Right ventricle myocardium superior (tissue), 1 donor: ENCODE measurements at places on chromosomes 1 and 21.

DNA sequence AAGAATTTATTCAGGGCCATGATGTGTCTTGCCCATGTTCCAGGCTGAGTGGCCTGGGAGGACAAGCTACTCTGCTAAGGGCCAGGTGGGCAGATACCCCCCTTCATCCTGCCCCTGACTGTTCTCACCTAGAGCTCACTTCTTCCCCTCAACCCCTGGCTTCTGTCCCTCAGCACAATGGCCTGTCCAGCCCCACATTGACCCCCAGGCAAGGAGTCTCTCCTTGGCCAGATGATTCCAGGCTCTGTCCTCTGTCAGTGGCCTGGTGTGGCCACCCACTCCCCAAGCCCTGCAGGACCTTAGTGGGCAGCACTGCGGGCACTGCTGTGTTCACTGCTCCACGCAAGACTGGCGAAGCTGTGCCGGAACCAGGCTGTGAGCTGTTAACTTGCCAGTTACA lies 460.0 kb downstream of the MATN1 start:
- DNase-seq, result no peak

- no peak for DNase-seq
Measured at GRCh38 chr1:100253552-100253951, 3.9 kb upstream of the DBT start.

- no peak for DNase-seq
Measured at GRCh38 chr1:82762829-82763532, 962.2 kb downstream of the ADGRL2 start.

- no peak for DNase-seq
Measured at GRCh38 chr1:15423355-15424077, 13.8 kb downstream of the EFHD2 start.

- DNase-seq, result no peak
Measured at GRCh38 chr1:240985081-240985480, 371.9 kb downstream of the RGS7 start.

- DNase-seq, result no peak
Measured at GRCh38 chr21:39576518-39577128, 36.1 kb upstream of the B3GALT5 start.

- DNase-seq, result no peak
Measured at GRCh38 chr1:241235256-241235897, 121.6 kb downstream of the RGS7 start.

- DNase-seq, result no peak
Measured at GRCh38 chr1:45282351-45282750, 44.3 kb upstream of the HPDL start.

GRCh38 chr1:211741116-211741515 lies 65.7 kb upstream of the NEK2 start:
- DNase-seq, result no peak

DNA sequence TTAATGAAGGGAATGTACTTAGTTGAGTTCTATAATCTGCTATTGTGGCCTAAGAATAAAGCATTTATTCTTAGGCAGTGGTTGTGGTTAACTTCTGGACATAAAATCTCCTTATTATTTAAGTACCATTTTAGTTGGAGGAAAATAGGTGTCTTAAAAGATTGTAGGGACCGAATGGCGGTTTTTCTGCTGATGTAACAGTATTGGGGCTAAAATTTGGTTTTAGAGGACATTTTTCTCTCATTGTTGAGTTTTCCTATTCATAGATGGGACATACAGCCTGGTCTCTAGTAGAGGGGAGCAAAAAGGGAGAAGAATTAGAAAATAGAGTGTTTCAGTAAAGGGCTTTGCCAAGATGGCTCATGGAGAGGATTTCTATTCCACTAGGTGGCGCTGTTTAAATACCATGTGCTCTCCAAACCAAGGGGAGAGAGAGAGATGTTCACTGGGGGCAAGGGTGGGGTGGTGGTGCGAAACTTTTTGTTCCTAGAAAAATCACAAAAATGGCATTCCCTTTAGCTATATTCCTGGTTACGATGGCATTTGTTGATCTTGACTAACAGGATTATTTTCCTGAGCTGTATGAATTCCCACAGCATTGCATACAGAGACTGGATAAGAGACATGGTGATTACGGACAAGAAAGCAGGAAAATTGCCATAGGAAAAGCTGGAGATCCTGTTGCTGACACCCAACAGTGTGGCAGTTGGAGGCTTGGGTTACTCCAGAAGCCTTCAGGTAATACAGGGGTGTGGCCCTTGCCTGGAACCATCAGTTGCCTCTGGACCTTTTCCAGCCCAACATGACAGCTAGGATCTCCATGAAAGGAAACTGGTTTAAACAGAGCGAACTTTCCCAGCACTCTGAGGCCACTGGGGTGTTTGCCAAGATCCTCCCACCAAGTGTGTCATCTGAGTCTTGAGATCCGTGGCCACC lies 18.2 kb upstream of the FCGR2A start:
- peak; percentile 51 for DNase-seq

DNA sequence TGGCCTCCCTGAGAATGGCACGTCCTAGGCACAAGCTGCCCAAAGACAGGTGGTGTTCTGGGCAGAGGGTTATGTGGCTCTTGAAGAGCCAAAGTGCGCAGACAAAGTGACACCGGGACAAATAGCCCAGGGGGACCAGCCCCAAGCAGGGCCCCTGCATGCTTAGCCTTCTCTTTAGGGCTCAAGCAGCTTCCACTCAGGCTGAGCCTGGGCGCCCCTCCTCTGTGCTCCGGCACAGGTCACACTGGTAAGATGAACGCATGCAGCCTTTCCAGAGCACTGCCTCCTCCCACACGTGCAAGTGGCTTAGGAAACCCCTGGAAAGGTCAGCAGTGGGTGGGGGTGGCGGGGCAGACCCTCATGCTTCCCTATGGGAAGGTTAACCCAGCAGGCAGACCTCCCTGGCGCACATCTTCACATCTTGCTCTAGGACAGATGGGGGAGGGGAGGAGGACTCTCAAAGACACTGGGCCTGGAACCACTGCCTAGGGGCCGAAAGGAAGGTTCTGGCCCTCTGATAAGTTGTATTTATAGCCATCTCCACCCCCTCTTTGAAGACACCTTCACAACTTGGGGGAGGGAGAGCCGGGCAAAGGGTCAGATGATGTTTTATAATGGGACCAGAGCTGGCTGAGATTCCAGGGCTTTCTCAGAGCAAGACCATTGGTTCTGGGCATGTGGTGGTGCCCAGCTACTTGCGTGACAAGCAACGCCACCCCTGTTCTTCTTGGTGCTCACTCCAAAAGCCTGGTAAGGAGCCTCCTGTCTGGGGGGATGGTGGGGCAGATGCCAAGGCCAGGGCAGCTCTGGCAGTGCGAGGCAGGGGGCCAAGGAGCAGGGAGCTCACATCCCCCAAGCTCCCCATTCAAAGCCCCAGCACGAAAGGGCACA lies 5.5 kb downstream of the KLHL21 start:
- no peak for DNase-seq

DNA sequence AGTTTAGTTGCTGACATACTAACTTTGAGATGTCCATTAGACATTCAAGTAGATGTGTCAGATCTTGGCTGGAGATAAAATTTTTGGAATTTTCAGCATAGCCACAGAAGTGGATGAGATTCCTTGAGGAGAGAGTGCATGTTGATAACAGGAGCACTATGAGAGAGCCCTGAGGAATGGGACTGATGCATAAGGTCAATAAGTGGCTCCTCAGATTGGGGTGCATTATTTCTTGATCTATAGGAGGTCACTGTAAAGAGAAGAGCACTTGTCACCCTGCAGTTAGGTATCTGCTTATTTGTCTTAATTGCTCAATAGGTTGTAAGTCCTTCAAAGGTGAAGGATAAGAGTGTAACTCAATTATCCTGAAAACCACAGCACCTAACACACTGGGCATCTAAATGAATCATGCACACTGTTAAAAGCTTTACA lies 52.0 kb upstream of the TACSTD2 start:
- DNase-seq, result no peak

DNA sequence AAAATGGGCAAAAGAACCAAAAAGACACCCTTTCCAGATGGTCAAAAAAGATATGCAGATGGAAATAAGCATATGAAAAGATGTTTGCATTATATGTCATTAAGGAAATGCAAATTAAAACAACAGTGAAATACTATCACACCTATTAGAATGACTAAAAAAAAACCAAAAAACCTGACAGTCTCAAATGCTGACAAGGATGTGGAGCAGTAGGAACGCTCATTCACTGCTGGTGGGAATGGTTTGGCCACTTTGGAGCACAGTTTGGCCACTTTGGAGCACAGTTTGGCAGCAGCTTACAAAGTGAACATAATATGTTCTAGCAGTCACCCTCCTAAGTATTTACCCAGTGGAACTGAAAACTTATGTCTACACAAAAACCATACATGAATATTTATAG lies 105.0 kb upstream of the ARTN start:
- no peak for DNase-seq

DNA sequence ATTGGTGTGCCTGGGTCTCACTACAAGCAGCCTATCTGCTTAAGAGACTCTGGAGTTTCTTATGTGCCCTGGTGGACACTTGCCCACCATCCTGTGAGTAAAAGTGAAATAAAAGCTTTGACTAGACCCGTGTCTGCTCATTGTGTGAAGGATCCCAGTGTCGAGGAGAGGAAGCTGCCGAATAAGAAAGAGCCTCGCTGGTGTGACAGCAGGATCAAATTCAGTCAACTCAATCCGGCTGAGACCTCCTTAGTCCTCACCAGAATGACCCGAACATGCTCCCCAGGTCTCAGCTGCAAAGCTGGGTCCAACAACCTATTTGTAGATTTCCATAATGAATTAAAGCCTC lies 14.8 kb downstream of the CD2 start:
- DNase-seq, result no peak
